Articular chondrocyte of knee joint (primary cell): ENCODE measurements at places on chromosomes 16 and 17. TPM values are rescaled to one million over a fixed set of nuclear protein-coding genes. Genes with fewer than 3 reads are reported as not detected.

ELOB gene
- total RNA-seq, result 163 and 314 TPM in 2 replicates

ZBTB4 gene
- 40.2 and 41.4 TPM in 2 replicates for total RNA-seq

CTRB2 gene
- not detected in 2 replicates for total RNA-seq

STX1B gene
- 1.4 and 2.1 TPM in 2 replicates for total RNA-seq

TPSD1 gene
- total RNA-seq, result not detected in 2 replicates

PABPN1L gene
- not detected in 2 replicates for total RNA-seq

CBLN1 gene
- 0.11 TPM in 1 of 2 replicates, not detected in the other for total RNA-seq

PLA2G10 gene
- not detected in 2 replicates for total RNA-seq

SEPTIN12 gene
- total RNA-seq, result not detected in 2 replicates

TELO2 gene
- total RNA-seq, result 9.9 and 10.4 TPM in 2 replicates

KRT25 gene
- total RNA-seq, result not detected in 2 replicates

PDIA2 gene
- total RNA-seq, result not detected in 2 replicates

SRCIN1 gene
- total RNA-seq, result under 0.01 and 0.11 TPM in 2 replicates

SLC16A6 gene
- total RNA-seq, result under 0.01 TPM in 1 of 2 replicates, not detected in the other

FDXR gene
- total RNA-seq, result 8.5 and 14.3 TPM in 2 replicates

MMP25 gene
- total RNA-seq, result not detected in 2 replicates

KCNG4 gene
- total RNA-seq, result not detected in 2 replicates

PRKCB gene
- 0.11 and 0.52 TPM in 2 replicates for total RNA-seq
